Stimulated activated CD4-positive, alpha-beta T cell treated with anti-CD3 and anti-CD28 coated beads, Interleukin-2, amount 100 ng/mL, for 24 hours (primary cell): ENCODE measurements at places on chromosomes 2 and 18.

- DNase-seq: no peak
Measured at GRCh38 chr2:120794716-120795115, 59.0 kb downstream of the GLI2 start.

DNA sequence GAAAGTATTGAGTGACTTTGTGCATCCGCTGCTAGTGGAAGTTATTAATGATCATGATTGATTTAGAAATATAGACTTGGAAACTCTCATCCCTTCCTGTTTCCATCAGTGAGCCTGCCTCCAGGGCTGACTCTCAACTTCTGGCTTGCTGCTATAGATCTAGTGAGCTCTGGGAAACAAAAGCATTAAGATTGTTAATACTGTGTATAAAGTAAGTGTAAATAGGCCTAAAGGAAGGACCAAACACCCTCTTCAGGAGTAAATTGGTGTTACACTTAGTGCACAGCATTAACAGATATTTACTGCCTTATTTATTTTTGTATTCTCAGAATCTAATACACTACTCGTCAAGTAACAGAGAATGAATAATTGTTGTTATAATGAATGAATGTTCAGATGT is 285.6 kb downstream of the THSD7B start:
- DNase-seq: no peak

- DNase-seq: no peak
Measured at GRCh38 chr2:64139956-64140355, 4.3 kb downstream of the PELI1 start.

DNA sequence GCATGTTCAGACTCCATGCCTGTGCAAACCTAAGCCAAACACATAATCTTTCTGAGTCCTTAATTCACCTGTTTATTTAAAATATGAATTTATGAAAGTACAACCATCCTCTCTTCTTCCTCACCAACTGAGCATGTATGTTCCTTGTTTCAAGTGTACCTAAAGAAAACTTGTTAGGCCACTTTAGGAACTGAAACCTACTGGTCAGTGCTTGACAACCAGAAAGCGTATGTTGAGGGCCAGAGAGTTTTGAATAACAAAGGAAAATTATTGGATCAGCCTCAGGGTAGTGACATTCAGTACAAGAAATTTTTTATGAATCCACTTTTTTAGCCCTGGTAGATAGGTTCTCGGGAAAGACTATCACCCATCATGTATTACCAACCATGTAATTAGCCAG is 847.6 kb upstream of the CELF4 start:
- no peak for DNase-seq

DNA sequence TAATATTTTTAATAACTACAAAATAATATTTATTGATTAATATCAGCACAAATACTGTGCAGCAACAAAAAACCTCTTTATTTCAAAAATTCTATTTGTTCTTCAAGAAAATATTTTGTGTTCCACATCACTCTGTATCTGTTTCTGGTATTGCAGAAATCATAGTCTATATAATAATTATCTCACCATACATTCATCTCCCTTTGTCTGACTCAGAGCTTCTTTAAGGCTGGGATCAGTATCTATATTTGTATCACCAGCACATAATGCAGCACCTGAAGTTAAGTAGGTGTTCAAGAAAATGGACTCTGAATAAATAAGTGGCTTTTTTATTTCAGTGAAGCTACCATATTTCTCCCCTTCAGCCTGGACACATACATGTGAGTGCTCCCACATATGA is 1.6 kb upstream of the MARCHF4 start:
- DNase-seq: no peak

GRCh38 chr2:213609570-213610170 is 325.4 kb downstream of the SPAG16 start:
- no peak for DNase-seq

GRCh38 chr2:60819936-60820335 is 61.4 kb upstream of the REL start:
- DNase-seq: no peak

GRCh38 chr18:61308004-61308403 is 25.2 kb upstream of the CDH20 start:
- DNase-seq: no peak

DNA sequence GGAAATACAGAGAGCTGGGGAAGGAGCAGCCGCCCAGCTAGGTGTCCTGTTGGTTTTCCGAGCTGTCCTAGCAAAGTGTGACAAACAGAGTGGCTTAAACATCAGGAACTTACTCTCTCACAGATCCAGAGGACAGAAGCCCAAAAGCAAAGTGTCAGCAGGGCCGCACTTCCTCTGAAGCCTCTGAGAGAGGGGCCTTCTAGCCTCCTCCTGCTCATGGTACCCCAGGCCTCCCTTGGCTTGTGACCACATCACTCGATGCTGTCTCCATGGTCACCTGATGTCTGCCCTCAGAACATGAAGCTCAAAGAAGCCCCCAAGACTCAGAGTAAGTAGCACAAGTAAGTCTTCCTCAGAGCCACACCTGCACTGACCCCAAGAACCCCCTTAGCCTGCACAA is 650.5 kb upstream of the ID2 start:
- no peak for DNase-seq

DNA sequence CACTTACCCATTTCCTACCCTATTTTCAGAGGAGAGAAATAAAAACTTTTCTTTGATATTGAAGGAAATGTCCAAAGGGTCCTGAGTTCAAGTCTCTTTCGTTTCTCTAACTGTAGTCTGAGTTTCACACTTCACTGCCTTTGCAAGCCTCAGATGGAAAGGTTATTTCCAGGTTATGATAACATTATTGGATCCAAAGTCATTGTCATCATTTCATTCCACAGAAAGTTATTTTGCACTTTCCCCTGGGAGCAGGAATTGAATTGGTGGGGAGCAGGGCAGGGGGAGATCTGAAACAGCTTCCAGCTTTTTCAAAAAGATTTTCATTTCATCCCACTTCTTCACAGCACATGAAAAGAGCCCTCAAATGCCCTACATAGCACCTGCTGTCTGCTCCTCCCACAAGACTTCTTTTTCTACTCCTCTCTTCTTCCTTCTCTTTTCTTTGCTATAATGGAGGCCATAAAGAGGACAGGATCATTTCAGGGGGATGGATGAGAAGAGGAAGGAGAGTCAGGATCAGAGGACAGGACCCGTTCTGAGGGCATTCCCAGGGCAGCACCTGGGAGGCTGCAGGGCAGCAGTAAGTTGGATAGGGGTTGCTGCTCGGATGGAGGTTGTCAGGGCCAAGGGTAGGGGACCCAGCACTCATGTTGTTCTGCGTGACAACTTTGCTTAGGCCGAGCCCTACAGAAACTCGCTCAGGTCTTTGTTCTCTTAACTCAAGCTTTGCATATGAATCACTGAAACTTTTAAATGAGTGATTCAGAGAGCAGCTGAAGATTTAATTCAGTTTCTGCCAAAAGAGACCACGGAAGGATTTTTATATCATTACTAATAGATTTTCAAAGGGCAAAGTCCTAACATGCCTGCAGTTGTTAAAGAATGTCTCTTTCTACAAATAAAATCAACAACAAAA is 11.4 kb upstream of the GALNT5 start:
- peak; percentile 30 for DNase-seq

DNA sequence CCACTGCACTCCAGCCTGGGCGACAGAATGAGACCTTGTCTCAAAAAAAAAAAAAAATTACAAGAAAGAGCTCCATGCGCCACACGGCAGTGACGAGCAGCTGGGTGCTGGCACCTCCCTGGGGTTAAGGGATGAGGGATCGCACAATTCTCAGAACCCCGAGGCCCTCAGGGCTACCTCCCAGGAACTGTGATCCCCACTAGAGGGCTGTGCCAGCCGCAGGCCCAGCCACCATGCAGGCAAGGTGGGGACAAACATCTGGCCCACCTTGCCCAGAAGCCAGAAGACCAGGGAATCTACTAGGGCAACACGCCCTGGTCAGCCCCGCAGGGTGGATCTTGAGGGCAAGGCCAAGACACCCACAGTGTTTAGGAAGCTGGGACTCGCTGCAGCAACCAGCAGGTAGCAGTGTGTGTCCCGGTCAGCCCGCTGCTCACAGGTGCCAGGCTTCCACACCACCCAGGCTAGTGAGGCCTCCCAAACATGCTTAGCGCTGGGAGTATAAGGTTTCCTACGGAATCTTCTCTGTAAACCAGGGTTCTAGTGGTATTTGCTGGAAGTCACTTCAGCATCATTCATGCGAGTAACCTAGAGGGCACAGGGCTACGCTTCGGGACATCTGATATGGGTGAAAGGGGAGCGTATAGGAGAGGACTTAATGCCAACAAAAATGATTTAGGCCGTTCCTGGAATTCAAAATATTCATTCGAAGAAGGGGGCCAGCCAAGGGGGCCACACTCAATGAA is 6.7 kb downstream of the SAG start:
- DNase-seq: no peak

- no peak for DNase-seq
Measured at GRCh38 chr2:40606862-40607261, 155.0 kb upstream of the SLC8A1 start.

DNA sequence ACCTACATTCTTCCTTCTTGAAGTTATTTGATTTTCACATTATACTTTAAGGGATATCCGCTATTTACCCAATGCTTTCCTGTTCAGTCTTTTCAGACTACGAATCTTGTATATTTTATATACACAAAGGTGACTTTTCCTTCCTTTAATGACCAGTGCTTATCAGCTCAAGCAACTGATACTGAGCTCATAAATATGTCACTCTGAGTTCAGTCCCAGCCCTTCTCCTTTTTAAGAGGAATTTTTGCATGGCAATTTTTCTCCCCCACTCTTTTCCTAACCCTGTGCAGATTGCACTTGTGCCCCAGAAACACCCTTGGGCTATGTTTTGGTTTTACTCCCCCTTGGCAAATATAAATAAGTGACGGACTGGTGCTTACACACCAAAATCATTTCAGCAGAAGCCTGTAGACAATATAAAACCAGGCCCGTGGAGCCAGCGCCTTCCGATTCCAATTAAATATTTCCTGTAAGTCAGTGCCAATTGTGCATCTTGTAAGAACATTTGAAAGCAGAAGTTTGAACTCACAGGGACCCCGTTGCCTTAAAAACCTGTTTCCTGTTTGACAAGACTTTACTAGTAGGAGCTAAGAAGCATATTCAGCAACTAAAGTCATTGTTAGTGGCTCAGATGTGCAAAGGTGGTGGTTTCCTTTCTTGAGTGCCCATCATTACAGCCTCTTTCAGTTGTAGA is 66.3 kb upstream of the GATA6 start:
- DNase-seq: no peak

GRCh38 chr18:75489493-75490190 is 62.1 kb upstream of the SMIM21 start:
- DNase-seq: no peak

GRCh38 chr2:147649286-147649685 is 195.5 kb upstream of the ACVR2A start:
- no peak for DNase-seq
